Activated naive CD8-positive, alpha-beta T cell treated with anti-CD3 and anti-CD28 coated beads, Interleukin-2, amount 50 U/mL, for 24 hours (primary cell): ENCODE measurements at places on chromosomes 2 and 18.

DNA sequence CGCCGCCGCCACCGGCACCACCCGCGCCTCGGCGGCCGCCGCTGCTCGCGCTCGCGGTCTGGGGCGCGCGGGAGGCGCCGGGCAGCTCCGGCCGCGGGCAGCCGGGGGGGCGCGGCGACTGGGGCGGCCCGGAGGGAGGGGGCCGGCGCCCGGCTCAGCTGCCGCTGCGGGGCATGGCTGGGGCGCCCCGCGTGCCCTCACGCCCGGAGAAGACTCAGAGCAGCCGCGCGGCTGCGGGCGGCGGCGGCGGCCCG lies 295 bp downstream of the GAREM1 start:
- DNase-seq = no peak
- H3K36me3 ChIP-seq = peaks cover 2% of the 10 kb centered on the region

DNA sequence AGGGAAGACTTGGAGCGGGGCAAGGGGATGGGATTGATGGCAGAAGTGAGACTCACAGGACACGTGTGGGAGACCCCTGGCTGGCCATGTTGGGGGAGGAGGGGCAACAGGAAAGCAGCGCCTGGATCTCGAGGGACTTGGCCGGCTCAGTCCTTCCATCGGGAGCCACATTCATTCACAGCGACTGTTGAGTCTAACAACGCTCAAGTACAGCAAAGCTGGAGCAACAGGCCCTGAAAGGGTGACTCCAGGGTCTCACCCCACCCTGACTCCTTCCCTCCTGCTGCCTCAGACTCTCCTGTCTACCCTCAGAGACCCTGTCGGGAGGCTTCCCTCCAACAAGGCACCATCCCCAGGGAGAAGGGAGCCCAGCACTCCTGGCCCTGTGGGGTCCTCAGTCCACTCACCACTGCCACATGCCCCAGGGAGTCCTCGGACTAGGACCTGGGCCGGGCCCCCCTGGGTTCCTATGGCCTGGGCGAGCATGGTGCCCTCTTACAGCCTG lies 14.8 kb upstream of the ALPI start:
- H3K27ac ChIP-seq = no peak overlapping the region
- no peaks in the 10 kb centered on the region for H3K27me3 ChIP-seq
- H3K4me3 ChIP-seq = no peak overlapping the region
- no peak for DNase-seq

- H3K27me3 ChIP-seq = no peaks in the 10 kb centered on the region
- peaks cover 53% of the 10 kb centered on the region for H3K36me3 ChIP-seq
- H3K27ac ChIP-seq = no peak overlapping the region
- H3K4me3 ChIP-seq = no peak overlapping the region
- no peak for DNase-seq
Observed at GRCh38 chr2:46954951-46955571, 39.5 kb upstream of the MCFD2 start.

- DNase-seq = no peak
- H3K4me1 ChIP-seq = no peaks in the 10 kb centered on the region
Observed at GRCh38 chr2:84317135-84317534, 141.9 kb downstream of the SUCLG1 start.

- peaks cover 7% of the 10 kb centered on the region for H3K27me3 ChIP-seq
- H3K4me1 ChIP-seq = no peaks in the 10 kb centered on the region
- H3K27ac ChIP-seq = no peak overlapping the region
- no peak overlapping the region for H3K4me3 ChIP-seq
Observed at GRCh38 chr2:69196327-69197117, 183.5 kb downstream of the ANTXR1 start.

DNA sequence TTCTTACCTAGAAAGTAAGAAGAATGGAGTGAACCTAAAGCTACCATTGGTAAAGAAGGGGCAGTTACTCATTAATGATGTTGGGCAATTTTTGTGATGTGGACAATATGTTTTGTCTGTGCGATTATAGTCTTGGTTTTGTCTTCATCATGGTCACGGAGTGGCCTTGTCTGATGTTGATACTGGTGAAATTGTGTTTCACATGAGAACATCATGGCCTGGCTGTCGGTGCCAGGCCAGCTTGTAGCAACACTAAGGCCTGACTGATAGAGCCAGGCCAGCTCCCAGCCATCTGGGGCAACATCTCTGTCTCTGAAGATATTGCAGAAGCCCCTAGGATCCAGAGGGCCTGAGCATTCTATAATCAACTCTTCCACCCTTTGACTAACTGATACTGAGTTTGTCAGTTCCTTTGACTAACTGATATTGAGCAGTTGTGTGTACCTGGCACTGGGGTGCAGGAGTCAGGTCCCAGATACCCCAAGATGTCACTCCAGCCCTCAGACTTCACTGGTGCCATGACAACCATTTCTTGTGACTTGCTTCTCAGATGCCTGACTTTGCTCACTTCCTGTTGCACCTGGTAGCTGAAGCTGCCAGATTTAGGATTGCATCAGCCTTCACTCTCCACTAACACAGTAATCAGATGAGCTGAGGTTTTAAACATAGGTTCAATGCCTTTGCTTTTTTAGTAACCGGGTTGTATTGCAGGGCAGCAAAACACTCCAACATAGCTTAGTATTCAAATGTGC lies 62.5 kb downstream of the RPIA start:
- DNase-seq = no peak
- peaks cover 66% of the 10 kb centered on the region for H3K36me3 ChIP-seq
- H3K27ac ChIP-seq = peak overlapping the region; percentile 78

GRCh38 chr18:46388286-46388685 lies 268.7 kb downstream of the LOXHD1 start:
- no peaks in the 10 kb centered on the region for H3K27me3 ChIP-seq
- H3K4me1 ChIP-seq = no peaks in the 10 kb centered on the region
- no peak overlapping the region for H3K27ac ChIP-seq
- DNase-seq = no peak
- no peaks in the 10 kb centered on the region for H3K36me3 ChIP-seq

DNA sequence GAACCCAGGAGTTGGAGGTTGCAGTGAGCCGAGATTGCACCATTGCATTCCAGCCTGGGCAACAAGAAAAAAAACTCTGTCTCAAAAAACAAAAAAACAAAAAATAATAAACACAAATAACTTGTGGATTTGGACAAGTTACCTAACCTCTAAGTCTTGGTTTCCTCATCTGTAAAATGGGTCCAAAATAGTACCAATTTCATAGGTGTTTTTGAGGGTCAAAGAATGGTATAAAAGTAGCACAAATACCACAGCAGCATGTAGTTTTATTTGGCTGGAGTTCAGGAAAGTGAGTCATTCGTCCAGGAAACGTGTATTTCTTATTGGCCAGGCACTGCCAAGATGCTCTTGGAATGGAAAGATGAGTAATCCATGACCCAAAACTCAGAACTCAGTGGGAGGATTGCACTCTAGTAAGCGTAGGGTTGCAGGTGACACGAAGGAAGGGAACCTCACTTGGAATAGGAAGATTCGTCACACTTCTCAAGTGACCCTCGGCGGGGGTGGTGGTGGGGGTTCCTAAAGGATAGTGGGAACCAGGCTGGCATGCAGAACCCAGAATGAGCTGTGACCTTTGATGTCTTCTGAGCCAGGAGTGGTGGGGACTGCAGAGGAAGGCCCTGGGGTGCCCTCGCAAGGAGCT lies 24.4 kb downstream of the GRHL1 start:
- H3K36me3 ChIP-seq = peaks cover 5% of the 10 kb centered on the region
- H3K27ac ChIP-seq = peak overlapping the region; percentile 27
- H3K4me3 ChIP-seq = peak overlapping the region; percentile 33
- peaks cover 64% of the 10 kb centered on the region for H3K4me1 ChIP-seq
- peak; percentile 36 for DNase-seq

DNA sequence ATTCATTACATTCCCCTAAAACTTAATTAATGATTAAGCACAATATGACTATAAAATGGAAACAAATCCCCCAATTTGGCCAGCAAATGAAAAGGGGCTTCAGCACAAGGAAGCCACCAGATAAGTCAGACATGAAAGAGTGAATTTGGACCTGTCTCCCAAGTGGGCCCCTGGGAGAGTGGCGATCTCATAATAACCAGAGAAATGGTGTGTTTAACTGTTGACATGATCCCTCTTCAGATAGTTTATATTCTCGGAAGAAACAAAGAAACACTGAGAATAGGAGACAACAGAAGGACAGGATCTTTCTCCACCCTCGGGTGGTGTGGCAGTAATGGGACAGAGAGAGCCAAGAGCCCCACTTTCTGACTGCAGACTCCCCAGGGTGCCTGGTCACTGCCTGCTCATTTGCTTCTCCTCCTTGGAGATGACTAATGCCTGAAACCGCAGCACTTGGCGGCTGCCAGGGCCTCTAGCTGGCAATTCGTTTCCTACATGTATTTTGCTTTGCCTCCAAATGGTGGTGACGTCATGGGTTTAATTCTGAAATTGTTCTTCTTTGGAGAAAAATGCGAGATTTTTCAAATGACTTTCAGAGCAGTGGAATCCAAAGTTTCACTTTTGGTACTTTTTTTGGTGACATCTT lies 46.4 kb upstream of the SPP2 start:
- peak overlapping the region; percentile 17 for H3K27ac ChIP-seq
- DNase-seq = peak; percentile 42
- no peaks in the 10 kb centered on the region for H3K27me3 ChIP-seq
- H3K4me1 ChIP-seq = peaks cover 36% of the 10 kb centered on the region
- H3K36me3 ChIP-seq = no peaks in the 10 kb centered on the region
- no peak overlapping the region for H3K4me3 ChIP-seq

GRCh38 chr2:54903736-54904554 lies 146.3 kb downstream of the RTN4 start:
- H3K4me3 ChIP-seq = no peak overlapping the region
- no peaks in the 10 kb centered on the region for H3K36me3 ChIP-seq
- peaks cover 18% of the 10 kb centered on the region for H3K4me1 ChIP-seq
- H3K27me3 ChIP-seq = peaks cover 5% of the 10 kb centered on the region
- peak; percentile 55 for DNase-seq
- H3K27ac ChIP-seq = no peak overlapping the region

- H3K4me1 ChIP-seq = peaks cover 93% of the 10 kb centered on the region
- no peaks in the 10 kb centered on the region for H3K27me3 ChIP-seq
- no peak overlapping the region for H3K4me3 ChIP-seq
- peaks cover 4% of the 10 kb centered on the region for H3K36me3 ChIP-seq
- no peak overlapping the region for H3K27ac ChIP-seq
Observed at GRCh38 chr2:69567909-69568300, 75.6 kb downstream of the AAK1 start.

- DNase-seq = peak; percentile 35
- peak overlapping the region; percentile 99 for H3K4me3 ChIP-seq
- no peaks in the 10 kb centered on the region for H3K27me3 ChIP-seq
- H3K4me1 ChIP-seq = peaks cover 49% of the 10 kb centered on the region
- H3K27ac ChIP-seq = peak overlapping the region; percentile 92
Observed at GRCh38 chr18:35289727-35290093, 319 bp downstream of the ZSCAN30 start.

DNA sequence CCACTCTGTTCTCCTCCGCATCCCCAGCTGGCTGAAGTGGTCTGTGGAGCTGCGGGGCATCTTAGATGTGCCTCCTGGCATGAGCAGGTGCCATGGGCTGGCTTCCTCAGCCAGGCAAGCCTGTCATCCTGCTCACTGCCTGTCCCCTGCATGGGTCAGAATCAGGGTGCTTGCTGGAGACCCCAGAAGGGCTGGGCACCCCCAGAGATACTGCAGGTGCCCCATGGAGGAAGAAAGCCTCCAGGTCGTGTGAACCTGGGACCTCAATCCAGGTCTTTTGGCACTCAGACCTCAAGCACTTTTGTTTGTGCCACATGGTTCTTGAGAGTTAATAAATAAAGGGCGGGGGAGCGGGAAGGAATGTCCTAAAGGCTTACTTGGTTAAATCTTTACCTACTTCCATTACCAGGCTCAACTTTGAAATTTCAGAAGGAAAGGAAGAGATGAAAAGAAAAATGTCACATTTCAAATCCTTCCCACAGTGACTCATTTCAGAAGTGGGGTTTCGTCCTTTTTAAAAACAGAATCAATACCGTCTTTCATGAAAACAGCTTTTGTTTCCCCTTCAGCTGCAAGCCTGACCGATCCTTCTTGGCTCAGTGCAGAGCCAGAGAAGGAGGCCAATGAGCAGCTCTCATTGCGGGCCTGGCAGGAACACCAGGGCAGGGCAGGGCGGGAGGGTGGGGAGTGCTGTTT lies 69.9 kb downstream of the RHOB start:
- no peak overlapping the region for H3K27ac ChIP-seq
- no peaks in the 10 kb centered on the region for H3K36me3 ChIP-seq
- H3K4me3 ChIP-seq = no peak overlapping the region
- H3K4me1 ChIP-seq = peaks cover 6% of the 10 kb centered on the region
- peaks cover 12% of the 10 kb centered on the region for H3K27me3 ChIP-seq

GRCh38 chr2:225806105-225806504 lies 406.6 kb downstream of the NYAP2 start:
- no peaks in the 10 kb centered on the region for H3K36me3 ChIP-seq
- H3K27me3 ChIP-seq = no peaks in the 10 kb centered on the region
- no peak for DNase-seq
- H3K4me3 ChIP-seq = no peak overlapping the region

- DNase-seq = no peak
- H3K36me3 ChIP-seq = peaks cover 7% of the 10 kb centered on the region
- no peak overlapping the region for H3K4me3 ChIP-seq
- H3K4me1 ChIP-seq = no peaks in the 10 kb centered on the region
- peaks cover 59% of the 10 kb centered on the region for H3K27me3 ChIP-seq
- no peak overlapping the region for H3K27ac ChIP-seq
Observed at GRCh38 chr2:237488901-237489860, 2.1 kb downstream of the MLPH start.

DNA sequence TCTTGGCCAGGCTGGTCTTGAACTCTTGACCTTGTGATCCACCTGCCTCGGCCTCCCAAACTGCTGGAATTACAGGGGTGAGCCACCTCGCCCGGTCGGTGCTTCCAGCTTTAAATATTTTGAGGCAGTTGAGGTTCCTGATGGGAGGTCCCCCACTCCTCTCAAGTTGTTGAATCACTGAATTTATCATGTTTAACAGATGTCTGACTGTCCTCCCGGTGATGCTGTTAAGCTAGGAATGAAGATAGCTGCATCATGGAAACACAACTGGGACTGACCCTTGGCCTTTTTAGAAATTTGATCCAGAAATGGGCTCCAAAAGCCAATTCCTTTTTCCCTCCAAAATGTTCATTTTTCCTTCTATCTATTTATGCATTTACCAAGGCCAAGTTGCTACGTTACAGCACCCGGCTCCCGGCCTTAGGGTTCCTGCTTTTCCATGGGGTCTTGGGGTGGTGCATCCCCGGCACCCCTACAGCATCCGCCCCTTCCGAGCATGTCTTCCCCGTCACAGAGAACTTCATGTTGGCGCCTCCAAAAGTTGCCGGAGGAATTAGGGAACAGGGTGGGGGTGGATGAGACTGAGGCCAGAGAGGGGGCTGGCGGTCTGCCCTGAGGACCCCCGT lies 43.9 kb downstream of the PAX8 start:
- H3K27ac ChIP-seq = peak overlapping the region; percentile 97
- H3K4me3 ChIP-seq = peak overlapping the region; percentile 88
- H3K4me1 ChIP-seq = peaks cover 41% of the 10 kb centered on the region
- no peaks in the 10 kb centered on the region for H3K27me3 ChIP-seq

DNA sequence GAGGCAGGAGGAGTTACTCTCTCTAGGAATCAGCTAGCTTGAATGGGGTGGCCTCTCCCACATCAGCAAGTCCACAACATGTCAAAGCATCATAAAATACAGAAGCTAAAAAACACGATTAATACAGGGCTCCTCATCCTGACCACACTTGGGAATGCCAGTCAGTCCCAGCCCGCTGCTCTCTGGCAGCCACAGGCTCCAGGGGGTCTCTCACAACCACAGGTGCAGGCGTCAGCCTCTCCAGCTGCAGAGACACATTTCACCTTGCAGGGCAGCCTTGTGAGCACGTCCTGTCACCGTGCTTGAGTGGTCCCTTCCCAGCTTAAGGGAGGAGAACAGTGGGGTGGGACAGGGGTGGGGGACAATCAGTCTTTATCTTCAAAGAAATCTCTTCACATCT lies 137.4 kb upstream of the SH3BP4 start:
- H3K27me3 ChIP-seq = peaks cover 25% of the 10 kb centered on the region
- no peak overlapping the region for H3K4me3 ChIP-seq
- no peaks in the 10 kb centered on the region for H3K36me3 ChIP-seq
- no peaks in the 10 kb centered on the region for H3K4me1 ChIP-seq
